CD4-positive, alpha-beta T cell treated with Interleukin-4 for 1 hour (primary cell): ENCODE measurements at places on chromosomes 13 and 19.

GRCh38 chr13:41883147-41883546 is 77.8 kb downstream of the VWA8 start:
- no peak for DNase-seq

DNA sequence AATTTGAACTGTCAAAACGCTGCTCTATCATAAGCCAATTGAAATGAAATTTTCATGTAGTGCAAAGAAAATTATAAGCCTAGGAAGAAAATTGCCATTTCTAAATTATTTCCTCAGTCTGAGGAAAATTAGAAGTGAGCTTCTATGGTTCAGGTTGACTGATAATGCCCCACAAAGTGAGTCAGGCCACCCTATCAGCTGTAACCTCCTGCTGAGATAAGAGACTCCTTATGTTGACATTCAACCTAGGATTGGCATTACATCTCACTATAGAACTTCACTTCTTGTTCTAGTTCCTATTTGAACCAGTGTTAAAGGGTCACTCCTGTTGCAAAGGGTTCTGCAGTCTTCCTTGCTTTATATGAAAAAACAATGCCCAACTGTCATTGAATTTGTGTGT is 32.6 kb upstream of the RFC3 start:
- DNase-seq, result no peak

- no peak for DNase-seq
Observed at GRCh38 chr19:18603958-18604819, 2.4 kb downstream of the CRLF1 start.

DNA sequence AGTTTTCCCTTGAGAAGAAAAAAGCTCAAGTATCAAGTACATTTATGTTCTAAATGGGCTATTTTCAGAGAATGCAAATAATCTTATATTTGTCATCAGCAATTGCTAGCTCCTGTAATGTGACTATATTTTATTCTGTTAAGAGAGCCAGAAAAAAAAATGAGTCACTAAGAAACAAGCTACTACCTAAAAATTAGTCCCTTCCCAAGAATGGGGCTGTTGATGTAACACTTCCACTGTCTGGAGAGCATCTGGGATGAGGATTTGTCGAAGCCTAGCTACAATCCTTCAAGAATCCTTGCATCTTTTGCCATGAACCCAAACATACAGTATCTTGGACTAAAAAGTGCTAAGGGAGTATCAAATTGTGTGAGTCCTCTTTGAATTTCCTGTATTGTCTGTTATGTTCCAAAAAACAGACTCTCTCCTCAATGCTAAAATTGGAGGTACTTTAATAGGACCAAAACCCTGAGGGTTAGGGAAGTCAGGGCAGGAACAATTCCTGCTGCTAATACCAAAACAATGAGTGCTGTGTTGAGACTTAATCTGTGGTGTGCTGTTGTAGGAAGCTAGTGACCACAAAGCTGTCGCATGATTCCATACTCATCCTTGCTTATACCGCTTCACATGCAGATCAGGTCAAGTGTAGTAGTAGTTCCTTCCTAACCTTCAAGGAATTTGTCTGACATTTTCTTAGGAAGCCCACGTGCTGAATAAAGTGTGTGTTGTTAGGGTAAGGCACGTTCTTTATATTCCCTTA is 4.9 kb upstream of the ZC3H13 start:
- no peak for DNase-seq

- no peak for DNase-seq
Observed at GRCh38 chr13:70027551-70027950, 80.1 kb upstream of the ATXN8OS start.

- DNase-seq, result no peak
Observed at GRCh38 chr19:19356901-19357566, 36.4 kb downstream of the MAU2 start.

DNA sequence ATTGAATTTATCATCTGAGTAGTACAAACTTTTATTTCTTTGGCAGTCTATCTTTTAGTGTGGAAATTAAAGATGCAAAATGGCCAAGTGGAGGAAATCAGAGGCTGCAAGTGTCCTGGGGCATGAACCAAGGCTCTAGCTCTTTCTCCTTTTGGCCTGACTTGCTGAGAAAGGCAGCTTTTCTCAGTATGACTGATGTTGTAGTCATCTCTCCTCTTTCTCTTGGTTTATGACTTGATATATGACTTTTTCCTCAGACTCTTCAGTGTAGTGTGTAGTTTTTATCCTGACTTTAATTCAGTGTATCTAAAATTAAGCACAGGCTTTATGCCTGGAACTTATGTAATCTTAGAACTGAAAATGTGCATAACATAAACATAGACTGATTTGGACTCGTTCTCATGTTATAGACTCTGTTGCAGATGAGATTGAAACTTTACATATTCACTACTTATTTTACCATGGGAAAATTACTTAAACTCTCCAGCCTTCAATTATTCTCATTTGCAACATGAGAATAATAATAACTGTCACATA is 65.7 kb downstream of the SLITRK5 start:
- no peak for DNase-seq

GRCh38 chr13:72463561-72463960 is 263.9 kb downstream of the MZT1 start:
- DNase-seq, result no peak
